ENCODE measurements at places on chromosomes 3 and 15.
A peak's percentile ranks its signal among the peaks of the same experiment; 100 is the strongest.

DNA sequence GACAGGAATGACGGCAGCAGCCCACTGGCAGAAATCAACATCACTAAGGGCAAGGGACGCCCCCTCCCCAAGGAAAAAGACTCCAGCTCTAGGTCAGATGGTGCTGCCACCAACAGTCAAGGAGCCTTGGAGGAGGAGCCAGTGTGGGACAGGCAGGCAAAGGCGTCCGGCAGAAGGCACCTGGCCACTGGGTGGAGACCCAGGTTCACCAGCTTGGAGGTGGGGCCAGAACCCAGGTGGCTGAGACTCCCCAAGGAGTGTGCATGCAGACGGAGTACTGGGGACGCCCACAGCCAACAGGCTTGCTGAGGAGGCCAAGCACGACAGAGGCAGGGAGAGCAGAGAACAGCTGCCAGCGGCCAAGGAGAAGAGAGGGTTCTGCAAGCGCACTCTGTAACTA, 35.2 kb downstream of the PTPN23 start:
- DNase-seq = no peak

GRCh38 chr15:68145706-68146105, 59.4 kb downstream of the CALML4 start:
- DNase-seq = no peak

DNA sequence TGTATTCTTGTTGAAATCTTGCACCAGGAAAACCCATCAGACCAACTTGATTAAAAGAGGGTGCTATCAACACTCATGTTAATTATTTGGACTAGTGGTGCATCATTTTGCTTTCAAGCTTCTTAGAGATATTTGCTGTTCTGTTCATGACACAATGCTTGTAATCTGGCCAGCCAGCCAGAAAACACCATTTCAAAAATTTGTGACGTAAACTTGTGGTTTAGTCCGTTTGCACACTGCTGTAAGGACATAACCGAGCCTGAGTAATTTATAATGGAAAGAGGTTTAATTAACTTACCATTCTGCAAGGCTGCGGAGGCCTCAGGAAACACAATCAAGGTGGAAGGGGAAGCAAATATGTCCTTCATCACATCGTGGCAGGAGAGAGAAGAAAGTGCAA, 374.3 kb upstream of the TGFBR2 start:
- no peak for DNase-seq

- DNase-seq = peak; percentile 74
These were observed 108.8 kb downstream of the KLF13 start for GRCh38 chr15:31435261-31435911.

DNA sequence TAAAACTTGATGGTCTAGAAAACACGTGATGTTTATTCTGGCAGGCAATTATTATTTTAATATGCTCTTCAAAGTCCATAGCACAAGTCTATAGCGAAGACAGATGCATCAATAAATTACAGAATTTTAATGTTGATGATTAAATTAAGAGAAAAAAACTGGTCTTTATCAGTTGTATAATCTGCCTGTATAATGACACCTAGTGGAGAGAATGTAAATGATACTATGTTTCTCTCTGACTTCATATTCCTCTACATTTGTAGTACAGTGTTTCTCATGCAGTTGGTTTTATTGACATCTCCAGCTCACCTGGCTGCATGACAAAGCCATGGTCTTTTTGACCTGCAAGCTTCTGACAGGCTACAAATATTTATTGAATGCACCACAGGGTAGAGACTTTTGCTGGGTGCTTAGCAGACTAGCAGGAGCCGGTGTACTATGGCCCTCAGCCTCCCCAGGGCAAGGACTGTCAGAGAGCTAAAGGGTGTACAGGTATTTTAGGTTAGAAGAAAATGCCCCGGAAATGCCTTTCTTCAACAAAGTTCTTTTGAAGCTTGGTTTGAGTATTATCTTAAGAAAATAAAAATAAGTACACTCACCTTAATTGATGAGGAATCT, 289.9 kb downstream of the GAP43 start:
- DNase-seq = no peak

- DNase-seq = no peak
These were observed 23.4 kb downstream of the WHAMM start for GRCh38 chr15:82832601-82833361.

- DNase-seq = peak; percentile 40
These were observed 53.9 kb downstream of the RLBP1 start for GRCh38 chr15:89167267-89168176.

GRCh38 chr15:92520914-92521623, 127.4 kb downstream of the ST8SIA2 start:
- DNase-seq = no peak

DNA sequence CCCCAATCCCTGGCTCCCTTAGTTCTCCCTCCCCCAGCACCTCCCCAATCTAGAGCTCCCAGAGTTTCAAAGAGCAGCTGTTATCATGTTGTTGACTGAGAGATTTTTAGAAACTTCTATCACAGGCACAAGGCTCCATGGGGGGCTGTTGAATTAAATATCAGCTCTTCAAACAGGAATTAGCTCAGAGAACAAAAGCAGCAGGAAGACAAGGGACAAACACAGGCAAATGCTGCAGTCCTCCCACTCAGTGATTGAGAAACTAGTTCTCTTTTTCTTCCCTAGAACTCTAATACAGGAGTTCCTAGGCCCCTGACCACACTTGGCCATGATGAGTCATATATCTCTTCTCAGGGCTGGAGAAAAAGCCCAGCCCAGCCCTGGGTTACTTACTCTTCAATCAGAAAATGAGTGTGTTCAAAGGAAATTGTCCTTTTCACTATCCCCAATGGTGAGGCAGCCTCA, 262.1 kb downstream of the IGSF11 start:
- DNase-seq = no peak

GRCh38 chr15:64861960-64862359, 20.2 kb downstream of the PLEKHO2 start:
- no peak for DNase-seq

- DNase-seq = no peak
These were observed 16.2 kb downstream of the RBP2 start for GRCh38 chr3:139460076-139460475.

DNA sequence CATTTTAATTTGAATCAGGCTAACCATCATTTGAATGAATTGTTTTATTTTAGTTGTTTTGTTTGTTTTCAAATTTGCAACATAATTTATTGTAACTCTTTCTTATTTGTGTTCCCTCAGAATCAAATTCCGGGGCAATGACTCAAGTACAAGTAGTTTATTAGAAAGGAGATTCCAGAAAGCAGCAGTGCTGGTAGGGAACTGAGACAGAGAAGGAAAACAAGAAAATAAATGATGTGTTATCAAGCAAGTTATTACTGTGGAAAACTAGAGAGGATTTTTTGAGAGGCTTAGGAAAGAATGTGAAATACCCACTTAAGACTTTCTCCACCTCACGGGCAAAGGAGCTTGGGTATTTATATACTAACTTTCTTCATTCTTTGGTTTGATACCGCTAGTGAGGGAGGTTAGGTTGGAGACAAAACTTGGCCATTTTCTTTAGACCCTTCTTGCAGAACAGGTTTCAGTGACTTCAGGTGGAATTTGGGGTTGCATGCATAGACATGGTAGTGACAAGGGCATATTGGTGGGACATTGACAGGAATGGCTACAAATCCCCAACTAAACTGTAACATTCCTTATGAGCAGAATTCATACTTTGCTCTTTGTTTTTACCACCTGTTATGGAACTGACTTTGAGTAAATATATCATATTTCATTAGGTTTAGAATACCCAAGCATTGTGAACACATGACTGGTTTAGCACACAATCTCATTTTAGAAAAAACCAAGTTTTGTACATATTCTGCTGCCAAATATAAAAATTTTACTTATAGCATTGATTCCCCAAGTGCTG, 254.3 kb downstream of the ZBBX start:
- no peak for DNase-seq

GRCh38 chr3:85264381-85264780, 305.6 kb downstream of the CADM2 start:
- no peak for DNase-seq

DNA sequence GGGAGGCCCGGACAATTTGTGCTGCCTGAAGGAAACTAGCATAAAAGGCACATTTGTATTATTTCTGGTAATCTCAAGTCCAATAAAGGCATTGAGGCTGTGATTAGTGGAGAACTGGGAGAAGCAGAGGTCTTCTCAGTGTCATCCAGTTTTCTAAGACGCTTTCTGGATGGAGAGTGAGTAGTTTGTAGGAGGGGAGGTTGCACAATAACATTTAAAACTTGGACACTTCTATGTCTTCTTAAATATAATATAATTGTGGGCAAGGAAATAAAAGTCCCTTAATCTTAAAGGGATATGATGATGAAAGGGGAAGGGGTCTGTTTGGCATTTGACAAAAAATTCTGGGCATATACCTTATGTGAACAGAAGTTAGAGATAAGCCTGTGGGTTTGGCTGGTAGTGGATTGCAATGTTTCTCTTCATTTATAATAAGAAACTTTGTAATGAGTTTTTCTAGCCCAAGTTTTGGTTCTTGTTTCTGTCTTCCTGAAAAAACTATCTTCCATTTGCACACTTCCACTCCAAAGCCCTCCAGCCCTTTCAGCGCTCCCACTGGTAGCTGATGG, 291.6 kb upstream of the TGFBR2 start:
- no peak for DNase-seq

DNA sequence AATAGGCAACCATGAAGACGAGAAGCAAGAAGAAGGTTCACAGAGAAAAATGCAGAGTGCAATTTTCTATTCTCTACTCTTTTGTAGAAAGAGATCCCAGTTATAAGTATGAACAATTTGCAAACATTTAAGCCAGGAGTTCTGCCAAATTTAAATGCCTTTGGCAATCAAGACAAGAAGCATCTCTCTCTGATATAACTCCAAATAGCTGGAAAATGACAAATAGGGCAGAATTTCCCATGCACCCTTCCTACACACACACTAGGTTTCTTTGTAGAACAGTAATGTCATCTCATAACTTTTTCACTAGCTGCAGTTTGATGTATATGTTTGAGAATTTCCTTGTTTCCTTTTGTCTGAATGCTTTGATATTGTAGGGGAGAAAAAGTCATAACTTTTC, 333.5 kb upstream of the AZI2 start:
- no peak for DNase-seq

GRCh38 chr3:111128884-111129283, 57.3 kb downstream of the NECTIN3 start:
- DNase-seq = no peak

GRCh38 chr3:41199866-41200668, 762 bp downstream of the CTNNB1 start:
- DNase-seq = no peak

DNA sequence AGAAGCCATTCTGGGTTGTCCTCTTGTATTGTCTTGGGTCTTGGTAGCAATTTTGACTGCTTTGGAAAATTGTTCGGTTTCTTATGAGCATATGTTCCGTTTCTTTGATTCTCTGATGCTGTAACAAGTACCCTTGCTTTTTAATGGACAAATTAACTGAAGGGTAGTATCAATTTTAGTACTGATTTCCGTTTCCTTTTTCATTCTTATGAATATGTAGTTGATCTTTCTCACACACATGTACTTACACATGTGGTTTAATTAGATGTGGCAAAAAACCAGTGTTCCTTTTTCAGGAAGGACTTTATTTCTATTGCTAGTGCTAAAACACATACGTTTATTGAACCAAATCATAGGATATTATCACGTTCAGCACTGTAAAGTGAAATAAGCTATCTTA, 119.1 kb downstream of the TCF12 start:
- DNase-seq = no peak

DNA sequence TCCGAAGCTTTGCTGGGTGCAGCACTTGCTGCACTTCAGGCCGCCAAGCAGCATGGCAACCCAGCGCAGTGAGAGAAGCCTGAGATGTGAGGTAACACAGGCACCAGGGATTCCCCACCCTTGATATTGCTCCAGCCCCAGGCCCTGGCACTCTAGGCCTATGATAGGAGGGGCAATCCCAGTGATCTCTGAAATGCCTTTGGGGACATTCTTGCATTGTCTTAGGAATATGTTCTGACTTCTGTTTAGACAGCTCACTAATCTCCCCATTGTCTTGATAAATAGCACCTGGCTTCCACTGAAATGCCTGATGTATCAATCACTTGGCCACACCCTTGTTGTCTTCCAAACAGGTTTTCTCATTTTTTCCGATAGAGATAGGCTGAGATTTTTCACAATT, 102.8 kb downstream of the SOX14 start:
- no peak for DNase-seq

- no peak for DNase-seq
These were observed 9.3 kb downstream of the BAHD1 start for GRCh38 chr15:40450047-40450446.

DNA sequence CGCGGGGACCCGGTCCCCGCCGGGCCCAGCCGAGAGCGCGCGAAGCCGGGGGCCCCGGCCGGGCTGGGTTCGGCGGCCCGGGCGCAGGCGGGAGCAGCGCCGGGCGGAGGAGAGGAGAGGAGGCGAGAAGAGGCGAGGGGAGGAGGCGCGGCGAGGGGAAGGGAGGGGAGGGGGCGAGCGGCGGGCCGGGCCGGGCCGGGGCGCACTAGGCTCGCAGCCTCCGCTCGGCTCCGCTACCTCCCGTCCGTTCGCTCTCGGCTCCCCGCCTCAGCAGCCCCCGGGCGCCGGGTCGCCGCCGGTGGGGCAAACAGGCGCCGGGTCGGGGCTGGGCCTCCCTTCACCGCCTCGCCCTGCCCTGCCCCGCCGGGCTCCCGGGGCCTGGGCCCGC, 351 bp downstream of the INSYN1 start:
- DNase-seq = no peak
